Heart left ventricle (tissue), 16 donors: ENCODE measurements at places on chromosomes 7 and 10. TPM values are rescaled to one million over a fixed set of nuclear protein-coding genes. Genes with fewer than 3 reads are reported as not detected.
A peak's percentile ranks its signal among the peaks of the same experiment; 100 is the strongest.

DNA sequence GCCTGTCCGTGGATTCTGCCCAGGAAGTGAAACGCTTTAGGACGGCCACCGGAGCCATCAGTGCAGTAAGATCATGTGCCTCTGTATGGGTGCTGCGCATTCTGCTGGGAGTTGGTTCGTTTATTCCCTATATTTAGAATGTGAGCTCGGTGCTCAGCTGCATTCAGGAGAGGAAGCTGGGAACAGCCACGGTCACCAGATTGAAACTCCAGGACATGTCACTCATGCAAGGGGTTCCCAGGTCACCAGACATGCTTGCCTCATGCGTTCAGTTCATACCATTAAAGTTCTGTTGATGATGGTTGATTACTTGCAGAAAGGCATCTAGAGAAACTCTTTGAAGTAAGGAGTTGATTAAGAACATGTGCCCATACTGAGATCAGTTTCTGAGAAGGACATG lies 78.1 kb downstream of the TRRAP start:
- peaks cover 13% of the 10 kb centered on the region for H3K4me1 ChIP-seq
- H3K27ac ChIP-seq = peak overlapping the region; percentile 82
- no peaks in the 10 kb centered on the region for H3K27me3 ChIP-seq
- peaks cover 100% of the 10 kb centered on the region for H3K36me3 ChIP-seq

DNA sequence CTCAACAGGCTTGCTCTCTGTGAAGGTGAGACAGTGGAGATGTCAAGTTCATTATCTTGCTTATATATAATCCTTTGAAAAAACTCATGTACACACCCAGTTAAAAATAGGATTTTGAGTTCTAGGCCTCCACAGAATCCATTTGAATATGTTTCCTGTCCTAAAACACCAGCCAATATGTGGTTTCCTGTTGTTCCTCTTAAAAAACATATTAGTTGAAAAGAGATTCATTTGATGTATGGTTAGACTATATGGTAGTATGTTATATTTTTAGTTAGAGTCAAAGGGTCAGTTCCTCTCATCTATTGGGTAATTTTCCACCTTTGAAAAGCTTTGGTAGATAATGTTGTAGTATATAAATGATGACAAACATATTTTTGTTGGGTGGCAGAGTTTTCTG lies 16.0 kb downstream of the PPP1R9A start:
- no peak overlapping the region for H3K27ac ChIP-seq
- H3K27me3 ChIP-seq = no peaks in the 10 kb centered on the region
- H3K4me1 ChIP-seq = no peaks in the 10 kb centered on the region
- no peak for DNase-seq

DNA sequence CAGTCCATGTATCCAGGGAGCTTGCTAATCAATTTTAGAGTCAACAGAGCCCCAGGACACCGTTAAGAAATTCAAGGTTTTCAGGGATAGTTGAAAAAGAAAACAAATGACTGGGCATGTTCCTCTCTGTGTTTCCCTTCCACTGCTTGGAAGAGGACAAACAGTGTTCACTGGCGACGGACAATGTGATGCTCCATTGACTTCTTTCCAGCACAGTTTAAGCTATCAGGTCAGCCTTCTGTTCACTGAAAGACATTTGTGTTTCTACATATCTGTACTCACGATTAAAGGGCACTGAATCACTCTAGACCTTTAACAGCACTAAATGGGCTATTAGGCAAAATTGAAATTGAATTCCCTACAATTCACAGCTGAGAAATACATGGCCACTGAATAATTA lies 123.6 kb downstream of the RNLS start:
- H3K36me3 ChIP-seq = no peaks in the 10 kb centered on the region
- H3K27ac ChIP-seq = no peak overlapping the region
- no peak for DNase-seq
- H3K4me3 ChIP-seq = no peak overlapping the region
- H3K4me1 ChIP-seq = no peaks in the 10 kb centered on the region

DNA sequence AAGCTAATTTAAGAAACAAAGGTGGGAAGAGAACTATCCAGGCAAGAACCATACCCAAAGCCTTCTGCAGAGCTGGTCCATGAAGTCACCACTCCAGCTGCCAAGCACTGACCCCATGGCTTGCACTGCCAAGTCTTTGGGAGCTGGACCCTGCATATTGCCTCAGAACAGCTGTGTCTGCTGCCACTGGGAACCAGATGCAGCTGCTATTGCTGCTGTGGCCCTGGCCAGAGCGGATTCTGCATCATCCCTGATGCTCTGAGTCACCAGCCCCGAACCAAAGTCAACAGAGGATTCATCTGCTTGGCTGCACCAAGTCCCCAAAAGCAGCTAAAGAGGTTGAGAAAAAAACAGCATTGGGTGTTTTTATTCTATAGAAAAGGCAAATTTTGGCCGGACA lies 39.2 kb upstream of the GSAP start:
- H3K27ac ChIP-seq = no peak overlapping the region
- no peaks in the 10 kb centered on the region for H3K27me3 ChIP-seq
- DNase-seq = peak; percentile 68
- no peaks in the 10 kb centered on the region for H3K36me3 ChIP-seq
- H3K4me1 ChIP-seq = no peaks in the 10 kb centered on the region

DNA sequence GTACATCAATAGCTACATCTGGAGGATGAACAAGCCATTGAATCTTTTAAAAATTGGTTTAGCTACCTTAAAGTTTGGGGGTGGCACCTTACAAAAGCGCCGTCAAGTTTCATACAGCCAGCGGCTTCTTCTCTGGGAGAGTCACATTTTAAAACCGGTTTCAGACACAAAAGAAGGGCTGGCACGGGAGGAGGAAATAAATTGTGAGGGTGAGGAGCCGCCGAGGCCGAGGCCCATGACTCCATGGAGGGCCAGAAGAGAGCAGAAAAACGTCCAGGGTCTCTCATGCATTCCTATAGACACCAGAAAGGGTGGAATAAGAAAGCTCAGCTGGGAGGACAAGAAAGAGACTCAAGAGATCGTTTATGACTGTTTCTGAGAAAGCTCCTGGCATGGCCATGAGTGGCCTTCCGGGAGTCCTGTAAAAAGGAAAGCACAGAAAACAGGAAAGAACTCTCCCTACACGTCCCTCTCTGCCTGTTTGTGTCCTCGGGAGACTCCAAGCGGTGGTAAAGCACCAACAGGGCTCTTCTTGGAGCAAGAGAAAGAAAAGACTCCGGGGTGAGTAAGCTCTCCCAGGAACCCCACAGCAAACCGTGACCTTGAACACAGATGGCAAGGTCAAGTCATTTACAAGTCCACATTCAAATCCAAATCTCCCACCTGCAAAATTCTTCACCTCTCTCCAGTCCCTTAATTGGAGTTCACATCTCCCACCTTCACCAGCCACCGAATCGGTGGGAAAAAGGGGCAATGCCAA lies 1.8 kb downstream of the FRAT2 start:
- no peaks in the 10 kb centered on the region for H3K36me3 ChIP-seq
- H3K27ac ChIP-seq = peak overlapping the region; percentile 95
- H3K4me1 ChIP-seq = peaks cover 62% of the 10 kb centered on the region
- no peak for DNase-seq

DNA sequence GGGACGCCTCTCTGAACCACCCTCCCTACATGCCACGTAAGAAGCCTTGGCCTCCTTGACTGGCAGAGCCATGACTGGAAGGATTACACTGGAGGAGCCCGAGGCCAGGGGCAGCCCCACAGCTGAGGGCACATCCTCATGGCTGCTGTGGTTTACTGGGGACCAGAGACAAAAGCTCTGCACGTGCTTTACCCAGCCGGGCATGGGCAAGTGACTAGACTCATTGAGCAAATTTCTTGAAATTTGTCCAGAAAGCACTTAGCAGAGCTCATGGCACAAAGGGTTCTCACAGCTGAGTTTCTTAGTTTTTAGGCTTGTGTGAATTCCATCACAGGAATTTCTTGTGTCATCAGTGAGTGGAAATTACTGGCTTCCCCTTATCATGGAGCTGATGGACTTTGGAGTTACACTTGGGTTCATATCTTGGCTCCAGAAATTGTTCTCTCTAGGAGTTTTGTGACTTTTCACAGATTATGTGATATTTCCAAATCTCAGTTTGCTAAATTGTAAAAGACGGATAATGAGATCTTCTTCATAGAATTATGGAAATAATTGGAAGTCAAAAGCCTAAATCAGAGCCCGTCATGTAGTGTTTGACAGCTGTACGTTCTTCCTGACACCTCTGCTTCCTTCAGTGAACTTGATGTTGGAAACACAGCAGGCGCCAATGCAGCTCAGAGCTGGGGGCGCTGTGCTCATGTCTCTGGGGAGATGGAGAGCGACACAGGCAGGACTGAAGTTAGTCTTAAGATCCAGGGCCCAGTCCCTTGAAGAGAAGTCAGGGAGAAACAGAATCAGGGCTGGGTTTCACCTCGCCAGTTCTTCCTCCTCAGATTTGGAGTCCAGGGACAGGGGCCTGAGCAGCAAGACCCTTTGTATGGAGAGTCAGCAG lies 47.7 kb upstream of the MGAM2 start:
- no peak overlapping the region for H3K4me3 ChIP-seq
- no peaks in the 10 kb centered on the region for H3K36me3 ChIP-seq
- H3K27ac ChIP-seq = no peak overlapping the region
- no peaks in the 10 kb centered on the region for H3K27me3 ChIP-seq

DNA sequence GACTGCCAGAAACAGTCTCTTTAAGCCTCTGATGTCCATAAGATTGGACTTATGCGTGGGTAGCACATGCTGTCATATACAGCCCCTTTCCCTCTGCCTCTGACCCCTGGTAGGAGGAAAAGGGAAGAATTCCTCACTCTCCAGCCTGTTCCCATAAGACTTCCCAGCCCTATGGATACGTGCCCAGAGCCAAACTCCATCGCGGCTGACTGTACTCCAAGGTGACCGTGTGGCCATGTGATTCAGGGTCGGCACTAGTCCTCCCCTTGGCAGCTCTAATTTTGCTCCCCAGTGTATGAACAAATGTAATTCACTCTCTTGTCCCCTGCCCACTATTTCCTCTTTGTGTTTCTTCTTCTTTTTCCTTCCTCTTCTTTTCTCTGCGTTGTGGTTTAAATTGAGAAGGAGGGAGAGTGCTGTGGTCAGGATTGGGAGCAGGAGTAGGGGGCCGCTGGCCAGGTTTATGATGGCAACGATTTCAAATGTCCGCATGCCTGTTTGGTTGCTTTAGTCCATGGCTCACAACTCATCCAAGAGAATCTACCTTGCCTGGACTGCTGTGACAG lies 43.8 kb downstream of the PRLHR start:
- H3K4me1 ChIP-seq = peaks cover 11% of the 10 kb centered on the region
- no peaks in the 10 kb centered on the region for H3K27me3 ChIP-seq
- H3K27ac ChIP-seq = no peak overlapping the region
- H3K36me3 ChIP-seq = no peaks in the 10 kb centered on the region
- DNase-seq = no peak
- H3K4me3 ChIP-seq = no peak overlapping the region

DNA sequence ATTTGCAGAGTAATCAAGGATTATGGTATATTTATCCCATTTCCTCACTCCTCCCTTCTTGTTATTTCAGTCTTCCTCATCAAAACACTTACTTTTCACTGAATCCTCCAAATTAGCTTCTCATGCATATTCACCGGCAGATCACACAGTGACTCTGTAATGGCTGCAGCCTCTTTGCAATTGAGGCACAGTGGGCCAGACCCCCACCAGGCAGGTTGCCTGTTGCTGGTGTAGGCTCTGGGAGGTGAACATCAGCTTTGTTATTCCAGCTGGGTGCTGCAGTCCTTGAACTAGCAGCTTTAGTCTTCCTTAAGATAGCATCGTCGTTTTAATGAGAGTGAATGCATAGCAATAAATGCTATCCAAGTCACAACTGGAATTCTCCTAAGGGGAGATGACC lies 449.3 kb downstream of the CNTNAP2 start:
- no peaks in the 10 kb centered on the region for H3K27me3 ChIP-seq
- H3K4me1 ChIP-seq = no peaks in the 10 kb centered on the region
- no peaks in the 10 kb centered on the region for H3K36me3 ChIP-seq
- no peak overlapping the region for H3K27ac ChIP-seq

- peaks cover 26% of the 10 kb centered on the region for H3K4me1 ChIP-seq
- no peak overlapping the region for H3K27ac ChIP-seq
- DNase-seq = no peak
- H3K36me3 ChIP-seq = no peaks in the 10 kb centered on the region
- H3K27me3 ChIP-seq = peaks cover 4% of the 10 kb centered on the region
Measured at GRCh38 chr7:128270826-128271272, 29.8 kb downstream of the LEP start.

Gene PTF1A
- not detected for total RNA-seq

GRCh38 chr7:107622429-107622828 lies 38.2 kb upstream of the SLC26A4 start:
- no peaks in the 10 kb centered on the region for H3K27me3 ChIP-seq
- H3K27ac ChIP-seq = peak overlapping the region; percentile 1
- no peaks in the 10 kb centered on the region for H3K4me1 ChIP-seq
- DNase-seq = no peak
- H3K36me3 ChIP-seq = peaks cover 54% of the 10 kb centered on the region

DNA sequence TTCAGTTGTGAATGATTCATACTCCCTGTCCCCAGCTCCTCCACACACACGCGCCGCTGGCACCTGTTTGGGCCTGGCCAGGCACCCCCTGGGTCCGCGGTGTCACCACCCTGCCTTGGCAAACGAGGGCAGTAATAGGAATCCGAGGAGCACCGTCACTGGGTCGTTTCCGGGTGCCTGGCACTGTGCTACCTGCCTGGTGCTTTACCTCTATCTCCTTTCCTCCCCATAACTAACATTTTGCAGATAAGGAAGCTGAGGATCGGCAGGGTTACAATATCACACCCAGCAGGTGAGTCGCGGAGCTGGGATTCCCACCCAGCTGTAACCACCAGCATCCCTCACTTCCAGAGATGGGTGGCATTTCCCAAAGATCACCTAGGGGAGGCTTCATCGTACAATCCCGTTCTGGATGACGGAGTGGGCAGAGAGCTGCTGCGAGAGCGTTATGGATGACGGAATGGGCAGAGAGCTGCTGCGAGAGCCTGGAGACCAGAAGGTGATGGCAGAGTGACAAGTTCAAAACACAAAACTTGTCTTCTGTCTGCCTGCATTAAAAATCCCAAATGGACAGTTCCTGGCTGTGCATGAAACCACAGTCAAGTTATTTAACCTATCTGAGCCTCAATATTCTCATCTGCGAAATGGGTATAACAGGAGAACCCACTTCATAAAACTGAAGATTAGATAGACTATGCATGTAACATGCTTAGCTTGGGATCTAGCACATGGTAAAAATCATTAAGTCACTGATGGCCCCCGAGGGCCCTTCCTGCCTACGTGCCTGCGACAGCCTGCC lies 1.1 kb upstream of the HSPA12A start:
- no peaks in the 10 kb centered on the region for H3K27me3 ChIP-seq
- H3K4me1 ChIP-seq = peaks cover 3% of the 10 kb centered on the region
- no peaks in the 10 kb centered on the region for H3K36me3 ChIP-seq
- peak overlapping the region; percentile 67 for H3K4me3 ChIP-seq
- no peak for DNase-seq
- peak overlapping the region; percentile 85 for H3K27ac ChIP-seq

Gene ENTPD1
- 7.6 TPM for total RNA-seq

DNA sequence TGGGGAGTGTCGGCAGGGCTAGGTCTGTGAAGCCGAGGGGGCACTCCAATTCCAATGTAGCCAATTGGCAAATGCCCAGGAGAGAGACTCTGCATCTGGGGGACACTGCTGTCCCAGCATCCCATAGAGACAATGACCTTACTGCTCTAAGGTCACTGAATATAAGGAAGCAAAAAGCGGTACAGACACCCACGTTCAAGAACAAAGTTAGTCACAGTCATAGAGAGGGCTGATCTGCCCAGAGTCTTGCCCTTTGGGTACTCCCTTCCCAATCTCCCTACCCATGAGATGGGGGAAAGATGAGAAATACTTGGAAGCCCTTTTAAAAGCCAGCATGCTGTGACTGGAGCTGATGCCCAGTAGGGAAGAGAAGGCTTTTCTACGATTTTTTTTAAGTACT lies 76.3 kb upstream of the GSDME start:
- H3K27me3 ChIP-seq = no peaks in the 10 kb centered on the region
- no peak overlapping the region for H3K4me3 ChIP-seq

GRCh38 chr10:15426558-15426957 lies 55.5 kb upstream of the FAM171A1 start:
- H3K4me1 ChIP-seq = no peaks in the 10 kb centered on the region
- no peak for DNase-seq
- H3K36me3 ChIP-seq = no peaks in the 10 kb centered on the region
- H3K27ac ChIP-seq = no peak overlapping the region
- no peak overlapping the region for H3K4me3 ChIP-seq
